AG09309 (cell line): ENCODE measurements at places on chromosomes 6 and 20.
A peak's percentile ranks its signal among the peaks of the same experiment; 100 is the strongest.

DNA sequence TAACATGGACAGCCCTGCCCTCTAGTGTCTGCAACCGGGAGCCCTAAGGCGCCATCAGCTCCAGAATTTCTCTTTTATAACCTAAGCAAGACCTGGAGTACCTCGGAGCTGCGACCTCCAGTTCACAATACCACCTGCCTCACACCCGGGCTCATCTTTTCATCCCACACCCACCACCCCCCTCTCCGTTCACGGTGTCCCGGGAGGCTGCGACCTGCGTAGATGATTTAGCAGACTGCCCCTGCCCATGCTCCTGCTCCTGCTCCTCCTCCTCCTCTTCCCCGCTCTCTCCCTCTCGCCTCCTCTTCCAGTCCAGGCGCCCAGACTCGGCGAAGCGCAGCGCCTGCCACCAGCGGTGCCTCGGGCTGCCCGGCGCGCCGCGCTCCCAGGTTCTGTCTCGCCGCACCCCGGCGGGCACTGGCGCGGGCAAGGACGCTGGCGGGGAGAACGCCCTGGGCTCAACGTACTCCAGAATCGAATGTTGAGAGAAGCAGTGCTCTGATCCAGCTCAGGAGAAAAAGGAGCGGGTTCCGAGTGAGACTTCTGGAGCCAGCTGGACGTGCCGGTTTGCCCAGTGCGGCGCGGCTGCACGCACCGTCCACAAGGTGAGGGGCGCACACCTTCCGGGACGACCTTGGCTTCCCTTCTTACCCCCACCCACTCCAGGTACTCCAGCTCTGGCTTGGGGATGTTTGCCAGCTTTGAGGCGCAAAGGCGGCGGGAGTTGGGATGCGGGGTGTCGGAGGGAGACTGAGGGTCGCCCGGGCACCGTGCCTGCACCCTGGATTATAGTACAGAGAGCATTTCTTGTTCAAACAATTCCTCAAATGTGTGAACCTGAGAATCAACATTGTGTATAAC lies at the start of gene HTR1E:
Gene HTR1E (plus strand): TSS at position 310 of the 861 bp plus-strand sequence. CDS start 77,807 bp downstream, outside the sequence.
- DNase-seq: no peak

DNA sequence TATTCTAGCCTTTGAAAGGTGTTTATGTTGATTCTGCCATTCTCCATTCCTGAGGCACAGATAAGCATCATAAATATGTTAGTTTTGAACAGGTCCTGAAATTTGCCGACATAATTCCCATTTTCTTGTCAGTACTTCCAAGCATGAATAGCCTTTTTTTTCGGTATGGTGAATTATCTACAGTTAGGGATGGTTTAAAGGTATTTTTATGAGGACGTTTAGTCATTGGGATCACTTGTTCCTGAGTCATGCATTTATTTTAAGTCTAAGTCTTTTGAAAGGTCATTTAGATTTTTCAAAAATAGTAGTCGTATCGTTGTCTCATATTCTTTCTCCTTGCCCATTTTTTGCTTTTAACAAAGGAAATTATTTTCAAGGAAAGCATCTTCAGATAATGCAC lies 98.7 kb downstream of the PHACTR3 start:
- no peak for DNase-seq

DNA sequence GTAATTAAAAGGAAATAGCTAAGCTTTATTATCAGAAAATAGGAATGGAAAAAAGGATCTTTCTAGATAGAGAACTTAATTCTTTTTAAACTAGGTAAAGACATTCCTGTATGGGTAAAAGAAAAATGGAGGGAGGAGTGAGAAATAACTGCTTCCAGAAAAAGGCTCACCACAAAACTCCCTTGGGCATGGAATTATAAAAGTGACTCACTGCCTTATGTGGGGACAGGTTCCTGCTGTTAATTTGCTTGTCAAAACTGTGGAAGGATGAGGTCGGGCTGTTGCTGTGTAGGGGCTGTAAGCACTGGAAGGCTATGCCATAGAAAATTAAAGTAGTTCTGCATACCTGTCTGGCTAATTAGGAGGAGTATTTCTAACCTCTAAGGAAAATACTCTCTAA lies 158.7 kb downstream of the UBE3D start:
- DNase-seq: peak; percentile 18

DNA sequence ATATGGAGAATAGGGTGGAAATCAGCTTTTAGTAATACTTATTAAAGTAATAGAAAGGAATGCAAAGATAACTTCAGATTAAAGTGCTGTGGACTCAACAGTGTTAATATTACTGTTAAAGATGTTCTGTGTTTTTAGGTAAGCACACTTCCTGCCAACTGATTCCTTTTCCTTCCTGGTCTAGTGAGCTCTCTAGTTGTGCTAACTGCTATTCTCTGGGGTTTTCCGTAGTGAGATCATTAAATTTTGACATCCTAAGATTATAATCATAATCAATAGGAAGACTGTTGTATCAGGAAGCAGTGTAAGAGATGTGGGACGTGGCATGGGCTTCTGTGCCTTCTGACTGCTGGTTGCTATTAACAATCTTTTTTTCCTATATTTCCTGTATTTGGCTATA lies 1.2 kb upstream of the TMEM217 start:
- no peak for DNase-seq

DNA sequence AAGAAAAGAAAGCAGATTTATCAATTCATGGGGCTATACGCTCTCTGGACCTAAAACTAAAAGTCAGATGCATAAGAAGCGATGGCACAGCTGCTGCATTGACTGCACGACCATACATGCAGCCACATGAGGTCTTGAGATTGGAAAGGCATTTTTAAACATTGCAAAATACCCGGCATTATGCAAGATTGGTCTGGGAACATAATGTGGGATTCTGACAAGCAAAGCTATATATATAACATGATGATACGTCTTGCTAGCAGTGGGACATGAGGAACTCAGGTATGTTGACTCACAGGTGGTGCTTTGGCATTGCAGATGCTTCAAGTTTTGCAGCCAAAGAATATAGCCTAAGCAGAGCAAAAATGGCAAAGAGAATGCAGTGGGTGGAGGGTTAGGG lies 55.1 kb downstream of the SAMD3 start:
- DNase-seq: no peak

DNA sequence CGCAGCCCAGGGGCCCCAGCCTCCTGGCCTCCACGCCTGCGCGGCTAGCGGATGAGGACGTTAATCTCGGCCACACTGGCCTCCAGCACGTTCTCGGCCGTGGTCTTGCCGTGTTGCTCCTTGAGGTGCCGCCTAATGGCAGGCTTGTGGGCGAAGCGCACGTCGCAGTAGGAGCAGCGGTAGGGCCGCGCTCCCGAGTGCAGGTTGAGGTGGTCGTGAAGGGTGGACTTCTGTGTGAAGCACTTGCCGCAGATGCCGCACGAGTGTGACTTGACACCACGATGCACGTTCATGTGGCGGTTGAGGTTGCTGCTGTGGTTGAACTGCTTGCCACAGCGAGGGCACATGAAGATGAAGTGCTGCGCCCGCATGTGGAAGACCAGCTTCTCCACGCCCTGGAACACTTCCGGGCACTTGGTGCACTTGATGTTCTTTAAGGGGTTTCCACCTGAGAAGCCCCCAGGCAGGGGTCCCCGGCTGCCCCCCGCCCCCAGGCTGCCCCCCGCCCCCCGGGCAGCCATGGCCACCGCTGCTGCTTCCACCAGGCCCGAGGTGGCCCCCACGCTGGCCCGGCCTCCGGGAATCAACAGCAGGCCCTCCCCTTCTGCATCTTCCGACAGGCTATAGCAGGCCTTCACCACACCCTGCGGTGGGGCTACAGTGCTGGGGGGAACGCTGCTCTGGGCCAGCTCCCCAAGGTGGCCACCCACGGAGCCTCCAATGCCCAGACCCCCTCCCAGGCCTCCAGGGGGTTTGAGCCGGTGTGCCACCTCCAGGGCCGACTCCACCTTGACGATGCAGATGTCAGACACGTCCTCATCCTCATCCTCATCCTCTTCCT lies 1.8 kb downstream of the ZBTB12 start:
- no peak for DNase-seq

DNA sequence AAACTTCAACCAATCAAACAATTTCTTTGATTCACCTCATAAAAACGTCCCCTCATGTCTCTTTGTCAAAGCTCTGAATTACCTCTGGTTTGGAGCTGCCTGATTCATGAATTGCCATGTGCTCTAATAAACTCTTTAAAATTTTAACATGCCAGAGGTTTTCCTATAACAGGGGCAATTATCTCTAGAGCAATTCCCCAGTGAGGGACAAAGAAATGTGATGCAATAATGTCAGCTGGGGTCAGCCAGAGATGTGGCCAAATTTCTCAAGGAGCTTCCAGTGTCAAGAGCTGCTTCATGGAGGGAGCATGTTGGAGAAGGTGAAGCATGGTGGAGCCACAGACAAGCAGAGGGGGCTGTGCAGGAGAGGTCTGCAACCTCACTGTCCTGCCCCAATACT lies 38.7 kb upstream of the RFPL4B start:
- DNase-seq: peak; percentile 61

- no peak for DNase-seq
These were observed 7.5 kb downstream of the NELFCD start for GRCh38 chr20:58988565-58988882.

DNA sequence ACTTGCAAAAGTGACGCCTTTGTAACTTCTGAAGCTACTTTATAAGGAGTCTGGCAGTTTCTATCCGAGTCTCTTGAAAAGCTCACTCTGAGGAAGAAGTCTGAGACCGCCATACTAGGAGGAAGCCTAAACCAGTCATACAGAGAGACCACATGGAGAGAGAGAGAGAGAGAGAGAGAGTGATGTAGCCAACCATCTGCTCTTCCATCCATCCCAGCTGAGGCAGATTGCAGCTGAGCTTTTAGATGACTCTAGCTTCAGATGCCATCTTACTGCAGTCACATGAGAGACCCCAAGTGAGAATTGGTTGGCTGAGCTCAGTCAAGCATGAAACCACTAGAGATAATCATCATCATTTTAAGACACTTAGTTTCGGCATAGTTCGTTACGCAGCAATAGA lies 15.0 kb upstream of the DTNBP1 start:
- no peak for DNase-seq

- no peak for DNase-seq
These were observed 29.7 kb downstream of the SLC22A23 start for GRCh38 chr6:3426927-3427686.

DNA sequence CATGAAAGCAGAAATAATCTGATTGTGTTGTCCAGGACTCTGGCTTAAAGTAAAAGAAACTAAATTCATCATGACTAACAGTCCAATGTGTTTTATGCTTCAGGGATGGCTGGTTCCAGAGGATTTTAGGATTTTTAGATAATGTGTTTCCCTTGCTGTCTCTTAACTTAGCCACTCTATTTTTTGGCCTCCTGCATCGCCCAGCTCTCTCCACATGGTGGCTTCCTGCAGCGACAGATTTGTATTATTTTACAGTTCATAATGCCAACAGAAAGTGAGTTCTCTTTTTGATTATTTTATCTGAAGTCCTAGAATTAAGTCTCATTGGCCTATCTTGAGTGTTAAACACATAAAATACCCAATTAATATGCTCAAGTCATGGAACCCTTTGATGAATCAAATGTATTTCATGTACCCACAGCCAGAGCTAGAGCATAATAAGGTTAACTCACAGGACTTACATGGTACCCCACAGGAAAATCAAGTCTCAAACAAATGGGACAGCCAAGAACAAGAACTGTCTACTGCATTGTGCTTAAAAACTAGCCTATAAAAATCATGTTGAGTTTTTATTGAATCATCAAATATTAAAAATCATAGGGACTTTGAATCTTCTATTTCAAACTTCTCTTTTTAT lies 582.5 kb downstream of the DOK5 start:
- no peak for DNase-seq

DNA sequence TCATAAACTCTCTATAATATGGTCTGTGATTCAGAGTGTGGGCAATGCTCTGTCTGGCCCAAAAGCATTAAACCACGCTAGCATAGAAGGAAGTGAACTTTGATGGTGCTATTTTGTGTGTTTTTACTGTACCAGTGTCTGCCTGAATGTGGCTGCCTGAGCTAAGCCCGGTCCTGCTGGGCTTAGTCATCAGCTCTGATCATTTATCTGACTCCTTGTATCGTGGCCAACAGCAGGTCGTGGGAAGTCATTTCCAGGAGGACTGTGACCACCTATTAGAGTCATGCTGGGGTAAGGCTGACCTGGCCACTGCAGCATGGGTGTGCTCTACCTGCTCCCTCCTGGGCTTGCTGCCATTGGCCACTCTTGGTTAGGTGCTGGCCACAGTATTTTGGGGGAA lies 239.1 kb upstream of the CEP162 start:
- peak; percentile 18 for DNase-seq

- DNase-seq: no peak
These were observed 7.1 kb downstream of the GJA1 start for GRCh38 chr6:121442576-121442975.

GRCh38 chr6:38656896-38657295 lies 17.2 kb upstream of the BTBD9 start:
- no peak for DNase-seq

DNA sequence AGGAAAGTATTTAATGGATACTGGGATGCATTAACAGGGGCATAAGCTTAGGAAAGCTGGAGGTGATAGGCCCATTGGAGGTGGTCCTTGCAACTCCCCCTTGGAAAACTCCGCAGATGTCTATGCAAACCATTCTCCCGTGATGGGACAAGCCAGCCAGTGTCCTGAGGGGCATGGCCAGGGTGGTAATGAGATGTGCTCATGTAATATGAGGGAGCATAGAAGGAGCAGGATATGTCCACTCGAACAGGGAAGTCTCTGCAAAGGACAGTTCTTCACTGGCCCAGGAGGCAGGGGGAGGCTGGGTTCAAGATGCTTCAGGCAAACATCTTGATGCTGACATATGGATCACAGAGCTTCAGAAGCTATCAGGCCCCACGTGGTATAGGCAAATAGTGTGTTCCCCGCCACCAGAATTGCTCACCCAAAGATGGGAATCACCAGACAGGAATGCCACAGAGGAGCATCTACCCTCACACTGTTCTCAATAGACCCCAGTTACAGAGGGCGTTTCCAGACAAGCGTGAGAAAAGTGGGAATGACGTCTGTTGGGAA lies 201.6 kb upstream of the CDH4 start:
- DNase-seq: no peak

- peak; percentile 79 for DNase-seq
These were observed 2.5 kb downstream of the GTF2H5 start for GRCh38 chr6:158170656-158171081.

DNA sequence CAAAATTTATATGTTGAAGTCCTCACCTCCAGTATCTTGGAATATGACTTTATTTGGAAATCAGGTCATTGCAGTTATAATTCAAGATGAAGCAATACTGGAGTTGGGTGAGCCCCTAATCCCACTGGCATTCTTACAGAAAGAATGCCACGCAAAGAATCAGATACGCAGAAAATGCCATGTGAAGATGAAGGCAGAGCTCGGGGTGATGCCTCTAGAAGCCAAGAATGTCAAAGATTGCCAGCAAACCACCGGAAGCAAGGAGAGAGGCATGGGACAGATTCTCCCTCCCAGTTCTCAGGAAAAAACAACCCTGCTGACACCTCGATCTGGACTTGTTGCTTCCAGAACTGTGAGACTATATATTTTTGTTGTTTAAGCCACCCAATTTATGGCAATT lies 273.4 kb upstream of the CITED2 start:
- no peak for DNase-seq
